ENCODE measurements at places on chromosomes 16 and 17. TPM values are rescaled to one million over a fixed set of nuclear protein-coding genes. Genes with fewer than 3 reads are reported as not detected.

The NXPH3 gene
- not detected for total RNA-seq

The ALOXE3 gene
- not detected for total RNA-seq

The SYNGR3 gene
- 4.9 TPM for total RNA-seq

The PKD1 gene
- 68.5 TPM for total RNA-seq

The PRSS33 gene
- not detected for total RNA-seq

The TP53TG3C gene
- not detected for total RNA-seq

The OR1F1 gene
- total RNA-seq = not detected

The TTLL6 gene
- 0.07 TPM for total RNA-seq

The TP53TG3D gene
- total RNA-seq = not detected

The HEATR9 gene
- 0.45 TPM for total RNA-seq

The NAGPA gene
- 13.7 TPM for total RNA-seq

The TBC1D16 gene
- 0.80 TPM for total RNA-seq

The PPP1R27 gene
- not detected for total RNA-seq

The GP1BA gene
- not detected for total RNA-seq

The NKD1 gene
- 1.1 TPM for total RNA-seq

The PLCG2 gene
- total RNA-seq = 5.7 TPM
